Ascending aorta (tissue), 2 donors: ENCODE measurements at places on chromosomes 1 and 21.

- DNase-seq, result no peak
Observed at GRCh38 chr21:45764792-45765191, 121.3 kb downstream of the PCBP3 start.

DNA sequence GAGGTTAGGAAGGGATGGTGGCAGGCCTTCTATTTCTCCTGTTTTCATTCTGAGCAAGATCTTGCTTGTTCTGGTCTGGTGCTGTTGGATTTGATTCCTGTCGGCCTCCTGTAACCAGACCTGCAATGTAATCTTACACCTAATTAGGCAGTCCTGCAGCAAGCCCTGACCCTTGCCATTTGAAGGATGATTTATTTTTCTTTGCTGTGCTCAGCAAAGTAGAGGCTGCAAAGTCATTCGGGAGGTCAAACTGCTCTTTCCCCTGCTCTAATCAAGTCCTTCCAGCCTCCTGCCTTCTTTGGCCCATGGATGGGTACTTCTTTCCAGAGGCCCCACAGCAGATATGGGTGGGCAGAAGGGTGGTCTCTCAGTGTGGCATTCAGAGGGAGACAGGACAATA, 417.7 kb upstream of the USP24 start:
- DNase-seq, result no peak

- no peak for DNase-seq
Observed at GRCh38 chr1:162854245-162854882, 6.6 kb downstream of the CCDC190 start.

GRCh38 chr1:35876988-35877387, 6.0 kb upstream of the AGO1 start:
- no peak for DNase-seq
